Erythroblast (primary cell): ENCODE measurements at places on chromosomes 5 and 9.

GRCh38 chr5:154794525-154795234, 39.5 kb downstream of the LARP1 start:
- DNase-seq: no peak

DNA sequence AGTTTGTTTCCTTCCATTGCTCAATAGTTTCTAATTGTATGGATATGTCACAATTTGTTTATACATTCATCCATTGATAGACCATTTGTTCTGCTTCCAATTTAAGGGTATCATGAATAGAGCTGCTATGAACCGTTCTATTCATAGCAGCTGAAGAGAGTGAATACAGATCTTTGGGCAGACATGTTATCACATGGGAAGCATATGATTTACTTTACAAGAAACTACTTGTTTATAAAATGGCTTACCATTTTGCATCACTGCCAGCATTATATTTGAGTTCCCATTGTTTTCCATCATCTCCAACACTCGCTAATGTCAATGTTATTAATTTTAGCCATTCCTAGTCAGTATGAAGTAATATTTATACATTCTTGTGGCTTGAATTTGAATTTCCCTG, 549.0 kb downstream of the MAT2B start:
- DNase-seq: no peak

- DNase-seq: no peak
Measured at GRCh38 chr9:15294604-15295003, 12.4 kb downstream of the TTC39B start.

DNA sequence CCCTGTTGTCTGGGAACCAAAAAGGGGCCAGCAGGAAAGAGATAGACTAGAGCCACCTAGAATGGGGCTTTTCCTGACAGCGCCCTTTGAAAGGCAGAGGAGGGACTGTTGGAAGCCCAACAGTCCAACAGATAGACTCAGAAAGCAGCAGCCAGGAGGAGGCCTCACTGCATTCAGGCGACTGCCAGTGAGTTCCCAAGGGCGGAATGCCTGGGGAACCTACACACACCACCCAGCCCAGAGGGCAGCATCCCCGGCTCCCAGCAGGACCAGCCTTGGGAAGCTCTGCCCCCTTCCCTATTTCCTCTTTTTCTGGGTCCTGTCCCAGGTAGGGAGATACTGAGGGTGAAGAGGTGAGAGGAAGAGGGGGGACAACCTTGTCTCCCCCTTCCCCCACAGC, 192.4 kb upstream of the KLF4 start:
- no peak for DNase-seq

DNA sequence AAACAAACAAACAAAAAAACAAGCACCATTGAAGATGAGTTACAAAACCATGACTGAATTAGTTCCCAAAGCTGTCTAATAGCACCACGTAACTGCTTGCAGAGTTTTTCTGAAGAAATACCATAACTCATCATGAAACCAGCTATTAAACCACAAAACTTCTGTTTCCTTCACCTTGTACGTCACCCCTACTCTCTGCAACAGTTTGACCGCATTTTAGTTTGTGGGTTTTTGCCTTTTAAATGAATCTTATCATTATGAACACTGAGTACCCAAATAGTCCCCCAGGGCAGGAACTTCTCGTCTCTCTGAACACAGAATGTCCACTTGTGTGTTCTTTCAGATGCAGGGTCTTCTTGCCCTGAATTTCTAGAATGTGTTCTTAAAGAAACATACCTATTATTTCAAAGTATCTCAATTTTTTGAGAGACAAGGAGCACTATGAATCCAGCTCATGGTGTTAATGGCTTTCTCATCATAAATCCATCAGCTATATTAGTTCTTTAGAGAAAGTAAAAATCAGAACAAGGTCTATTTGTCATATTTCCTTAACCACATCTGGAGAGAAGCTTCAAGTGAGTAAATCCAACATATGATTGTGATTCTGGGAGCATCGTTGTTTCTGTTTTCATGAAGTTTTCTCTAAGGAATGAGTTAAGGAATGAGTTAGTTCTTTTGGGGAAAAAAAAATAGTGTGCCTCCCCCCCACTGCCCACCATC, 210.6 kb downstream of the AUH start:
- DNase-seq: no peak

DNA sequence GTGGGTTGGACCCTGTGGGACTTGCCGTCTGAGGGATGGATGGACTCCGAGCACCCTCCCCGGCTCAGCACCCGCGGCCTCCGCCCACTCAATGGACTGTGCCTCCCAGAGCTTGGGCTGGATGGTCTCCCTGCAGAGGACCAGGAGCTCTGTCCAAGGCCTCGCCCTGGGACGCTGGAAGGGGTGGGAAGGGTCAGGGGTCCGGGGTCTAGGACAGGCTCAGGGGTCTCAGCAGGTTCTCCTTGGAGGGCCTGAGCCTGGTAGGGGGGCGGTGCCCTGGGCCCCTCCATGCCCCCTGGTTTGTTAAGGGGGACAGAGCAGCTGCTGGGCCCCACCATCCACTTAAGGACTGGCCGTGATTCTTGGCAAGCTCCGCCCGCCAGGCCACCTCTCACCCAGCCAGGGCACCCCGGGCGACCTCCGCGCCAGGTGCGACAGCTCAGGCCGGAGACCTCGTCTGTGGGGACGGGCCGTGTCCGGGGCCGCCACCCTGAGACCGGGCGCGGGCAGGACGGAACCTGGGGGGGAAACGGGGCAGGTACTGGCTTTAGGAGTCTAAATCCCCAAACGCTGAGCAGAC, 29.2 kb downstream of the EXOC3 start:
- DNase-seq: no peak

DNA sequence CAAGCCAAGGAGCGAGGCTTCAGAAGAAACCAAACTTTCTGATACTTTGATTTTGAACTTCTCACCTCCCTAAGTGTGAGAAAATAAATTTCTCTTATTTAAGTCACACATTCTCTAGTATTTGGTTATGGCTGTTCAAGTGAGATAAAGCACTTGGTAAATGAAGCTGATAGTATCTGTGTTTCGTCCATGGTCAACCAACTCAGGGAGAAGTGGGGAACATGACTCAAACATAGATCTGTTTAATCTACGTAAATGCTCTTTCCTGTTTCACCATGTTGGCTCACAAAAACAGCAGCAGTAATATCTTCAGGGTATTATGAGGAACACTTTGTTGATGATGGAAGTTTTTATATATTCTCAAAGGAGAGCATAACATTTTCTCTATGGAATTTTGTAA, 2167.2 kb upstream of the C9orf72 start:
- peak; percentile 1 for DNase-seq

- no peak for DNase-seq
Measured at GRCh38 chr9:123380852-123381705, 25.1 kb downstream of the CRB2 start.

GRCh38 chr5:98454904-98455303, 318.6 kb upstream of the RGMB start:
- DNase-seq: no peak

DNA sequence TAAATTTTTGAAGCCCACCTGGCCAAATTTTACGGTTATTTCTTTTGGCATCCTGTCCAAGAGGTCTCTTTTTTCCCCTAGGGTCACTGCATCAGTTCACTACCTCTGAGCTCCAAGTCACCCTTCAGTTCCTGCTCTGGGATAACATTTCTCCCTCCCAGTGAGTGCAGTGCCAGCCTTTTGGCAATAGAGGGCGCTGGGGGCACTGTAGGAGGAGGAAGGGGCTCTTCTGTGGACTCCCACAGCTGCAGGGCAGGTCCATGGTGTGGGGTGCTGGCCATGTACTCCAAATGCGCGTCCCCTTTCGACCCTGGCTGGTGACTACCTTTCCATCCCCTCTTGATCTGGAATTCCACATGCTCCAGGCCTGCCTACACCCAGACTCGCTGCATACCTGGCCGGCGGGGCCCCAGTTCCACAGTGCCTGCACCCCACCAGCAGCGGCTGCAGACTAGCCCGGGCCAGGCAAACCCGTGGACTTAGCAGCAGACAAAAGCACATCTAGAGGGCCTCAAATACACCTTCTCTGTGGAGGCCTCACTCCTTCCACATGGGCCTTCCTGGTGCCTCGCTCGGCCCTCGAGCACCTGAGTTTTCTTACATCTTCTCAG, 20.3 kb upstream of the NINJ1 start:
- peak; percentile 42 for DNase-seq

GRCh38 chr9:121350993-121351561, 19.0 kb downstream of the STOM start:
- DNase-seq: peak; percentile 96

- DNase-seq: no peak
Measured at GRCh38 chr9:96006961-96007360, 131.5 kb downstream of the ERCC6L2 start.

DNA sequence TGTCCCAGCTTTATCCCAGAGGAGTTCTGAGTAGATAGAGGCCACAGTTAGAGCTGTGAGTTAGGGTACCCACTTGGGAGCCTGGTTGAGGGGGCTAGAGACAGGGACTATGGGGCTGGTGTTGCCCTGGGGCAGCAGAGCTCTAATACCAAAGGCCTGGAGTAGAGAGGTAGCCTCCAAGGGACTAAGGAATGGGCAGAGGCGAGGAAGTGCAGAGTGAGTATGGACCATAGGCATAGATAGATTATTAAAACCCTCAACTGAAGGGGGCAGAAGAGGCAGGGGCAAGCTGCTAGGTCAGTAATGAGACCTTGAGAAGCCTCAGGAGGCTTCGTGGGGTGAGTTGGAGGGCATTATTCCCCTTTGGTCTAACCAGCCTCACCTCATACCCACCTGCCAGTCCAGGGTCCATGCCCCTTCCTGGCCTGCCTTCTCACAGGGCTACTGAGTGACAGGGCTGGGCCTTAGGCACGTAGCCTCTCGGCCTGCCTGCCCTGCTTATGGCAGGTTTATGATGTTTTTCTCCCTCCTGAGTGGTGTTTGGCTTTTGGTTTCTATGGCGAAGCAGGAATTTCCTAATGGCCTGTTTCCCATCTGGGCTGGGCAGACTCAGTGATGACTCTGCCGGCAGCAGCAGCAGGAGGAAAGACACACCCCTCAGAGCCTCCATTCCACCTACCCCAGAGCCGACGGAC, 8.0 kb downstream of the PDLIM4 start:
- DNase-seq: no peak

- peak; percentile 65 for DNase-seq
Measured at GRCh38 chr9:127898433-127899127, 823 bp downstream of the ST6GALNAC6 start.

GRCh38 chr5:128693764-128694163, 155.7 kb upstream of the FBN2 start:
- no peak for DNase-seq

- peak; percentile 58 for DNase-seq
Measured at GRCh38 chr5:142866563-142867275, 96.5 kb downstream of the ARHGAP26 start.

GRCh38 chr5:179858241-179858585, 404 bp downstream of the MRNIP start:
- peak; percentile 64 for DNase-seq

DNA sequence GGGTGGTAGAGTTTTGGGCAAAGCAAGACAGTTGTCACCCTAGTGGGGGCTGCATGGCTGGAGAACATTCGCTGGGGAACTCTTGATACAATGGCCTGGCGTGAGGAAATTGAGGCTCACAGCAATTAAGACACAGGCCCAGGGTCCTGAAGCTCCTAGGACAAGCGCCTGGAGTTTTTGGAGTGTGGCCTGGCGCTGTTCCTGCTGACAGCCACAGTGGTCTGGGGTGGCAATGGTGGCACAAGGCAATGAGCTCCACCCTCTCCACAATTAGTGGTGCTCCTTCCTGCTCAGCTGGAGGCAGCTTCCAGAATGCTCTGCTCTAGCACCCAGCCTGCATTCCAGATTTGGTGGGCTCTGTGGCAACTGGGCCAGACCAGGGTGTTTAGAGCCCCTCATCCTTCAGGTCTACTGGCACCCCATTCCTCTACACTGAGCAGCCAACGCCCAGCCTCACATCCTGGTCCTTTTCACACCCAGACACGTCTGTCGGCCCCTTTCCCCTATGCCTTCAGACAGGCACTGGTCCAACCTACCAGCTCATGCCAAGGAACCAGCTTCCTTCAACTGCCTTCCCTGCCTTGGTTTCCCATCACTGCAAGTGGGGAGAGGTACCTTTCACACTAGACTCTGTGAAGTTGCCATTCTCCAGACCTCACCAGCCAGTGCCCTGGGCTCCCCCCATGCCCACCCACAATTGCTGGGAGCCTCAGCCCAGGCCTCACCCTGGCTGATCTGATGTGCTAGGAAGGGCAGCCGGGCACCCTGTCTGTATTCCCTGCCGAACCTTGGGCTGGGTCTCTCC, 138.1 kb upstream of the COL5A1 start:
- no peak for DNase-seq

DNA sequence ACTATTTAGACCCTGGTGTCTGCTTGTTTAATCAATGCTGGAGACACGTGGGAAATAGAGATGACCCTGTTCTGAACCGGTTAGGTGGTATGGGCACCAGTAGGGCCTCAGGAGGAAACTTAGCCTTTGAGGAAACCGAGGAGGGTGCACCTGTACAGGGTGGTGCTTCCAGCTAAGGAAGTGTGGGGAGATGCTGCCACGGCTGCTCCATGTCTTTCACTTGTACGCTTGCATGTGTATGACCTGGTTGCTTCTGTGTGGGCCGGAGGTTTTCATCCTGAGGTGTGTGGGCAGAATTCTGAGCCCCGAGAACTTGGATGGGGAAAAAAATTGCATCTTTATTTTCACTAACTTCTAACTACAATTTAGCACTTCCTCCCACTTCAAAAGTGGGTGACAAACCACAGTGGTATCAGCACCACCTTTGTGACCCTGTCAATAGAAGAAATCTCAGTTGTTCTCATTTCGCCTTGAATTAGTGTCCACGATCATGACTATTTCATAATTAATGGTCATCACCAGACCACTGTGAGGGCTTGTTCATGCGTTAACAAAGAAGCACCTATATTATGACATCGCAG, 99.8 kb upstream of the SPATA31C2 start:
- DNase-seq: no peak
